ENCODE measurements at places on chromosomes 2 and 18.

- DNase-seq = no peak
These were observed 20.4 kb downstream of the DSG4 start for GRCh38 chr18:31396796-31397612.

GRCh38 chr18:44777457-44778192 is 96.9 kb downstream of the SETBP1 start:
- DNase-seq = no peak

GRCh38 chr18:63409301-63409700 is 13.0 kb downstream of the VPS4B start:
- DNase-seq = no peak

DNA sequence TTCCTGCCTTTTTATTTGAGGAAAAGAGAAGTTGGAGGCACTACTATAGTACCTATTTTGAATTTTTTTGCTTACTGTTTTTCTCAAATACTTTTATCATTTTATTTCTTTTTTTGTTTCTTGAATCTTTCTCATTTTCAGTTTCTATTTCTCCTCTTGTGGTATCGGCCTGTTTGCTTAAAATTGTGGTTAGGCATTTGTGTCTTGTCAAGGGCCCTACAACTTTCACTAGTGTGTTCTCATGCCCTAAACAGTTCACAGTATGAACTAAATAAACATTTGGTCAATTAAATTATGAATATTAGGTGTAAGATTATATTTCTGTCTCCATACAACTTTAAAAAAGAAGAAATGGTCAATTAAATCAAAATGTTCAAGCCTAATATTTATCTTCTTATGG is 613.5 kb downstream of the MBD2 start:
- DNase-seq = no peak

GRCh38 chr2:192087398-192087958 is 107.3 kb downstream of the TMEFF2 start:
- no peak for DNase-seq

- DNase-seq = no peak
These were observed 134.1 kb upstream of the LRRTM1 start for GRCh38 chr2:80438686-80439085.

DNA sequence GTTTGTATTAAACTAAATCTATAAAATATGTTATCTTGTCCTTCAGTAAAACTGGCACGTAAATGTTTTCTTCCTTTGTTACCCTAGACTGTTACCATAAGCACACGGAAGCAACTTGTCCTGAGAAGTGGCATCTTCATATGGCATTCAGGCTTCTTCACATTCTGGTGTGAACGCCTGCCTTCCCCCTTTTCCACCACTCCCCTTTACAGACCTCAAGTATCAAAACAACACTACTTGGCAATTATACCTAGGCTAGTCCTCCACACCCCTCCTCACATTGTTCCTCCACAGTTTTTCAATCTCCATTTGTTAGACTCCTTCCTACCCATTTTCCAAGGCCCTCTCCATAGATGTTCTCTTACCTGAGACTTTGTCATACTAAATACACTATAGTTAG is 2.9 kb downstream of the MEX3C start:
- no peak for DNase-seq

- no peak for DNase-seq
These were observed 533.1 kb downstream of the RNF144A start for GRCh38 chr2:7450188-7450832.

- no peak for DNase-seq
These were observed 322.9 kb upstream of the HS6ST1 start for GRCh38 chr2:128641421-128642080.

- DNase-seq = no peak
These were observed 103.3 kb upstream of the VRK2 start for GRCh38 chr2:57943315-57943714.

- no peak for DNase-seq
These were observed 677.1 kb upstream of the DDX18 start for GRCh38 chr2:117137371-117137770.

DNA sequence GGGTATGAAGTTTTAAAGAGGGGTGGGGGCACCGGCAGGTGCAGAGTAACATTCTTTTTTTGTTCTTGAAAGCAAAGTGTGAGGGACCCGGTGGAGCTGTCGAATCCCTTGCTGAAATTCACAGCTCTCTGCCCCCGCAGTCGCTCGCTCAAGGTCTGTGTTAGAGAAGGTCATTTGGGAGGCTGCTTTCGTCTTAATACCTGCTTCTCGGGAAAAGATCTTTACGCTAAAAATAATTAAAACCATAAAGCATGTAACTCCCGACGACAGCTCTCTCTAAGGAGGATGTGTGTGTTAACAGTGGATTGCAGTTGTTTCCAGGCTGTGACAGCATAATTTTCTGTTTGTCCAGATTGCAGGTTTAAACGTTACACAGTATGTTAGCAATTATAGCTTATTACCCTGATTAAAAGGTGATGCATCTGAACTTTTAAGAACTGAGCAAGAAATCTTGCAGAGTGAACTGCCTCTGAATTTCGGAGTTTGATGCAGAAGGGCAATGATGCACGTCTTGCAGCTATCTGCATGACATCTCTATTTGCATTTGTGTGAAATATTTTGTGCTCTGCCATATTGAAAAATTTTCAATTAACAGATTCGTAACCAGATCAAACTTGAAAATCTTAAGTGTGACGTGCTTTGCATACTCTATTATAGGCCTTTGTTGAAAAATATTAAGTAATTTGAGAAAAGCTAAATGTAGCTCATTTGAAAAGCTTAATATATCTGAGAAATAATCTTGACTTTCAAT is 954 bp downstream of the RAPGEF4 start:
- no peak for DNase-seq

DNA sequence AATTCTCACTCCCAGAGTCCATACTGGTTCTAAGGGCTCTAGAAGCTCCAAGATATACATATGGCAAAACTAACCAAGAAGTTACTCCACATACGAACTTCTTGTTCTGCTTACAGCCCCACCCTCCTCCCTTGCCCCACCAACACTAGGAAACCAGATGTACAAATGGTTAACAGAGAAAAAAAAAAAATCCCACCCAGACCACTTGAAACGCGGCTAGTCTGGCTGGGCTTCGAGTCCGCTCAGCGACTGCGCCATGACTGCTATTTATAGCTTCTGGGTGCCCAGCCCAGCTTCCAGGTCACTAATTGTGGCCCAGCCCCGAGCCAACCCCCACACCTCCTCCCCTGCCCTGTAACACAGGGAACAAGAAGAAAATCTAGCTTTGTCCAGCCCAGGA is 47.0 kb upstream of the IHH start:
- DNase-seq = no peak

DNA sequence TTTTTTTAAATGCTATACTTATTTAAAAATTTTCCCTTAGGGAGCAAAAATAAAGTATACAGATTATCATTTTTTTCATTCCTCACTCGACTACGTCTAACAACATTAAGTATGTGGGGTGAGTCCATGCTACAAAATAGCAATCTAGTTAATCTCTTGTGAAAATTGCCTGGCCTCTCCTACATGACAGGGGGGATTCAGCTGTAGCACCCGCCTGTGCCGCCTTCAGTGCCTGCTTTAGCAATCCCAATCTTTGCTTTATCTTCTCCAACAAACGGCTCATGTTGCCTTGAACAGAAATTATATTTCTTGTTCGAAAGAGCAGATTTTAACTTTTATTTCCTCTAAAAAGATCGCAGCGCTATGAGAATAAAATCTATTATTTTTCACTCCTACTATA is 2.4 kb upstream of the SOX11 start:
- no peak for DNase-seq

DNA sequence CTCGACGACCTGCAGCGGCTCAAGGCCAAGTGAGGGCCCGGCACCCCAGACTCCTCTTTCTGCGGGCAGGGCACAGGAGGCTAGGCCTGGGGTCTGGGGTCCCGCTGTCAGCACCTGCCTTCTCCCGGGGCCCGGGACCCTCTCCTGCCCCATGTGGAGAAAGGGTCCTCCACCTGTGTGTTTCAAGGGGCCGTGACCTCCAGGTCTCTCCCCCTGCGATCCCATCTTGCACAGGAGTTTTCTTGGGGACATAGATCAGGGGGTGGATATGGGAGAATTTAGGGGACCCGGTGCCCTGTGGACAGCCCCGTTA is 791 bp downstream of the DES start:
- DNase-seq = no peak

- no peak for DNase-seq
These were observed 175.6 kb upstream of the RAB6C start for GRCh38 chr2:129803871-129804270.

GRCh38 chr18:50190236-50190635 is 4.7 kb downstream of the MYO5B start:
- no peak for DNase-seq

GRCh38 chr18:79507076-79507545 is 111.4 kb downstream of the NFATC1 start:
- DNase-seq = no peak

- DNase-seq = peak; percentile 59
These were observed 667 bp downstream of the TRIB2 start for GRCh38 chr2:12717191-12718014.

DNA sequence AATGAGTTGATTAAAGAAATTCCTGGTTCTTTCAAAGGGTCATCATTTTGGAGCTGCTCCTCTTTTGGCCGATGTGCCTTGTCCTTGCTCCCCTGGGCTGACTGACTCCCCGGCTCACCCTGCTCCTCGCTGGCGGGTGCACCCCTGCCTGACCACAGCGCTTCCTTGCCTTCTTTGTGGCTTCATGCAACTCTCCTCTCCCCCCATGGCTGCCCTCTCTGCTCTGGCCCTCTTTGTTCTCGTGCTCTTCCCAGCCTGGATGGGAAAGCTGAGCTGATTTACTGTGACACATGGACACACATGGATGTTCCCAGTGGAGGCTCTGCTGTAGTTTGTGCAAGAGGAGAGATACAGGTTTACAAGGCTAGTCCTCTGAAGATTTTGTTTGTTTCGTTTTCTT is 234.6 kb downstream of the HAUS1 start:
- DNase-seq = no peak

- no peak for DNase-seq
These were observed 54.7 kb downstream of the RTN4 start for GRCh38 chr2:54995553-54995952.

DNA sequence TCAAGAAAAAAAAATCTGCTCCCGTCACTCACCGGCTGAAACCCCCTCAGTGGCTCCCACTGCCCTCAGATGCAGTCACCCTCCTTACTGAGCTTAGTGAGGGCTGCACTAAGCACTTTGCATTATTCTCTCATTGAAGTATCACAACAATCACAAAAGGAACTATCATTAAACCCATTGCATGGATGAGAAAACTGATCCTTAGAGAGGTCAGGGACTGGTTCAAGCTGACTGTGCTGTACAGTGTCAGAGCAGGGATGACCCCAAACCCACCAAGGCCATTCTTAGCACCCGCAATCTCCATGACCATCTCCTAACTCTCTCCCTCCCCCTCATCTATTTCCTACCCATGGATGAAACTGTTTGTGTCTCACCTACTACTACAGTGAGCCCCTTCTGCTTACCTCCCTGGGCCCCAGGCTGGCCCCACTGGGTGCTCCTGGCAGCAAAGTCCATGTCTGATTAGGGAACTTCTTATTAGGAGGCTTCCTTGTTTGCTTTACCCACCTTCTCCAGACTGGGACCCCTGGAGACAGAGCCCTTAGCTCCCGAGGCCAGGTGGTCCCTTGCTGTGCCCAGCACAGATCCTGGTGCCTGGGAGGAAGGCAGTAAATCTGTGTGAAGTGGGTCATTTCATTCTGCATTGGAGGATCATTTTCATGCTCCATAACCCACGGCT is 139.3 kb upstream of the ID2 start:
- DNase-seq = no peak

DNA sequence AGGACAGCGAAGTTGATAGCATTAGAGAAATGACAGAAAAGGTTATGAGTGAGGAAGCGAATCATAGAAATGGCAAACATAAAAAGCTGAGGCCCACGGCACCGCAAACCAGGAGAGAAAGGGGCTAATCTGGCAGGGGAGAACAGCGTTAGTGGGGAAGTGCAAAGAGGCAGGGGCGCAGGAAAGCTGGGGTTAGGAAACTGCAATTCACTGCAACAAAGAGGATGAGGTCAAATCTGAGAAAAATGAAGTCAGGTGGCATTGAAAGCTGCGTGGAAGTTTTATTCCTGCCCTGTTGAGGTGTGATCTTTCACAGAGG is 653 bp upstream of the ABI2 start:
- DNase-seq = peak; percentile 11

DNA sequence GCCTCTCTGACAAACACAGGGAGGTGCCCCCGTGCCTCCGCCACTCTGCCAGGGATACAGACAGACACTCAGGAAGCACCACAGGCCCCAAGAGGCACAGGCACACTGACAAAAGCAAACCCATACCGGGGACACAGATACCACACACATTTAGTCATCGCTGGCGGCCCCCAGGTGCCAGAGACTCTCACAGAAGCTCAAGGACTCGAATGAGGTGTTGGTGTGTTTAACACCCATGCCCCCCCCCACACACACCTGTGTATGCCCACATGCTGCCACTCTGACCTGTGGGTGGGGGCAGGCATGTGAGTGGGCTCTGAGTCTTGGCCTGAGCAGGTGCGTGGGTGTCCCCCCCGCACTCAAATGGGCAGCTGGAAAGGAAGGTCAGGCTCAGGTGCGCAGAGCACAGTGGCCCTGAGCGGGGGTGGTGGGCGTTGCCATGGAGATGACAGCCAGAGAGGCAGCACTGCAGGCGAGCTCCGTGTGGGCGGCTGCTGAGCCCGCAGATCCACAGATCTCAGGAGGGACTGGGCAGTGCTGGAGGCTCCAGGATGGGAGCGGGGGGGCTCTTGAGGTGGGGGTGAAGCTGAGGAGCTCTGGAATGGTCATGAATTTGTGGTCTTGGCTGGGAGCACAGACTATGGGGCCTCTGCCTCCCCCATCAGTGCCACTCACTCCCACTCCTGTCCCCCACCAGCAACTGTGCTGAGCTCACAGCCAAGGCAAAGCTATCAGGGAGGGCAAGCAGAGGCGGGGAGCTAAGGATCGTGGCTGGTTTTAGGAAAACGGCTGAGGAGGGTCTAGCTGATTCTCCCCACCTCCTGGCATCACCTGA is 73.9 kb upstream of the TAF1B start:
- DNase-seq = no peak

DNA sequence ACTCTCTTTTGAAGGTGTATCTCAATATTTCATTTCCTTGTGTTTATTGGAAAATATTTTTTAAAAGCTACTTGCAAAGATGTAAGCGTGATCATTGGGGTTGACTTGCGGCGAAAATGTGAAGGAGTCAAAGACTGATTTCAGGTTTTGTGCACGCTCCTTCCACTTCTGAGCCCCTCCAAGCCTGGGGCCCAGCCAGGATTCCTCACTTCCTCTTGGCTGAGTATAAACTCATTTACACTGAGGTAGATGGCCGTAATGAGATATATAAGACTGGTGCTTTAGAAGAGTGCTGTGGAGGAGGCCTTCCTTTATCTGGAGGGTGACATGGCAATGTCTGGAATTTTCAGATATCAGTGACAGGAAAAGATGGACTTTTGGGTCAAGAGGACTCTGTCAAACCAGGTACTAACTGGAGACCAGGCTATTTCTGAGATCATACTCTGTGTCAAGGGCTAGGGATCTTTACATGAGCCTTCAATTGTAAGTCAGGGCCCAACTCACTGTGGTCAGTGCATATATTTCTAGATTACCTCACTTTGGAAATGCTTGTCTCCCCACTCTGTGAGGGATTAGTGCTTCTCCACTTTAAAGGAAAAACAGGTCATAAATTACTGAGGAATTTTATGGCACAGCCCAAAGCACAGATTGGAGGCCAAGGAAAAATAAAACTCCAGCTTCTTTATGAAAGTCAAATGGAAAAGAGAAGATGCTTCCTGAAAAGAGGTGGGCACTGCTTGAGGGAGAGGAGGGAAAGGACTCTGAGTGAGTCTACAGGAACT is 22.8 kb downstream of the PRKCE start:
- no peak for DNase-seq

- no peak for DNase-seq
These were observed 41.2 kb downstream of the ASAP2 start for GRCh38 chr2:9247786-9248185.

GRCh38 chr2:42569116-42569711 is 782 bp downstream of the MTA3 start:
- no peak for DNase-seq

Measured in naive B cell (primary cell).